Hypothalamus (tissue), 51 donors: ENCODE measurements at places on chromosomes 4 and X.

DNA sequence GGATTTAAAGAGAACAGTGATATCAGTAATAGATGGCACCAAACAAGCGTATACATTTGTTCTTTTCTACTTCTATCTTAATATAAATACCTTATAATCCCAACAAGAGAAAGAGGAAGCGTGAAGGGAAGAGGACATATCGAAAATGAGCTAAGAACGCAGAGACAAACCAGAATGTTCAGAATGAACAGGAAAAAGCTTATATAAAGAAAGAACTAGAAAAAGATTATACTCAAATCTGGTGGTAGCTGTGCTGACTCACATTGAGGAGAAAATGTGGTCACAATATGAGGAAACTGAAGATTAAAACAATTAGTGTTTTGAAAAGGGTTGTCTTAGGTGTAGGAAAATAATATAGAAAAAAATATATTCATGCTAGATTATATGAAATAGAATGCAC is 2.0 kb upstream of the GPR34 start:
- DNase-seq: no peak

DNA sequence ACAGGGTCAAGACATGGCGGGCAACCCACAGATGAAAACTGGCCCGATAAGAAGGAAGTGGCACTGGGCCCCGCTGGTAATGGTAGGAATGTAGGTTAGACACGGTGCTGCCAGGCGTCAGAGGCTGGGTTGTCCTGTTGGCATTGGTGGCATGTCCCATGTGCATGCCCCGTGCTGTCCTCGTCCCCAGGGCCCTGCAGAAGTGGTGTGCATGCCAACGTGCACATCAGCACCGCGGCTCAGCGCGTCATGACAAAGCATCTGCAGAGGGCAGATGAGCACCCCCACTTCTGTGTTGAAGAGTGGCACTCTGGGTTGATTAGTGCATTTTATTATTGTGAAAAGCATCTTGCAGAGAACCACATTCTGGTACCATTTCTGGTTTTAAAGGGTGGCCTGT is 35.6 kb downstream of the NELFA start:
- no peak for DNase-seq

DNA sequence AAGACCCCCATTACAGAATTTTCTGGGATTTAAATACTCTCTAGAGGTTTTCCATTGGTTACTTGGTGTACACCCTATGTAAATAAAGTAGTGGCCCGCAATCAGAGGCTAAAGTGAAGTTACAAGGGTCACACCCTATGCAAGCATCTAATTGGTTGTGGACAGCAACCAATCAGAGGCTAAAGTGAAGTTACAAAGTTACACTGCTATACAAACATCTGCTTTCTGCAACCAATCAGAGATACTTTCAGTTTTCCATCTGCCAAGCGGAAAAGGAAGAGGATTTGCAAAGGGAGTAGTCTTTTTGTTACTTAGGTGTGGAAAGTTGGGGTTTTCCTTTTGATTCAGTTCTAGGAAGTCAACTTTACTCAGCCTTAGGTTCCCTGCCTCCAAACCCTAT is 2.0 kb upstream of the ATRX start:
- no peak for DNase-seq

- no peak for DNase-seq
These were observed 447 bp downstream of the PDZD11 start for GRCh38 chrX:70289168-70289792.

DNA sequence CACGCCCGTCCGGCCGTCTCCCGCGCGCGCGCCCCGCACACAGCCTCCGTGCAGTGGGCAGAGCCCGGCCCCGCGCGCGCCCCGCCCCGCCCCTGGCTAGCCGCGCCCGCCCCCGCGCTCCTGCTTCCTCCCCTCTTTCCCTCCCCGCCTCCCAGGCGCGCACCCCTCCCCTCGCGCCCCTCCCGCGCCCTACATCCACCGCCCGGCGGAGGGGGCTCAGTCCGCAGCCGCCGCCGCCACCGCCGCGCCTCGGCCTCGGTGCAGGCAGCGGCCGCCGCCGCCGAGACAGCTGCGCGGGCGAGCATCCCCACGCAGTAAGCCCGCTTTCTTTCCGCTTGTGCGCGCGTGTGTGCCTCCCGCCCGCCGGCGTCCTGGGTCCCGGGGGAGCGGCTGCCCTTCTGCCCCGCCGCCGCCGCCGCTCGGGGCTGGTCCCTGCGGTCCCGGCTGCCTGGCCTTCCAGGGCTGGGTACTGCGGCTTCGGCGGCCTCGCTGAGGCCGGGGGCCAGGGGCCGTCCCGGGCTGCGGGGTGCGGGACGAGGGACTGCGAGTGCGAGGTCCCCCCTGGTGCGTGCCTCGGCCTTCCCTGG is at the start of gene FHL1:
Gene FHL1, plus strand, starts transcription at position 219 of the 587 bp plus-strand sequence.
- peak; percentile 3 for DNase-seq

DNA sequence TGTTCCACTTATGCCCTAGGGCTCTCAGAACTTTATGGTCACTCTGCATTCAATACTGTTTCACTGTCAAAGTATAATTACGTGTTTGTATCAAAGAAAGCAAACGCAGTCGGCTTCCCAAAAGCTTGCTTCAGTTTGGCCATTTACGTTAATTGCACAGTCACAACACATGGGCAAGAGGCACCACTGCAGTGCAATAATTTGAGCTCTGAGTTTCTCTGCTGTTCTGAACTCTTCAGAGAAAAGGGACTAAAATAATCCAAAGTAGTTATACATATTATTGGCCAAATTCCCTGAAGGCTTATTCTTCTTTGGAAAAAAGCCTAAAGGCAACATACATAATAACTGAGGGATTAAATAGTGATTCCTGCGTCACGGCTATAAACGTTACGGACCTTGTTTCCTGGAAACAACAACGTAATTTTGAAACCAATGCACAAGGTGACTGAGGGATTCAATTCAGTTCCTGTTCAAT is 51.3 kb downstream of the RNF150 start:
- DNase-seq: no peak

DNA sequence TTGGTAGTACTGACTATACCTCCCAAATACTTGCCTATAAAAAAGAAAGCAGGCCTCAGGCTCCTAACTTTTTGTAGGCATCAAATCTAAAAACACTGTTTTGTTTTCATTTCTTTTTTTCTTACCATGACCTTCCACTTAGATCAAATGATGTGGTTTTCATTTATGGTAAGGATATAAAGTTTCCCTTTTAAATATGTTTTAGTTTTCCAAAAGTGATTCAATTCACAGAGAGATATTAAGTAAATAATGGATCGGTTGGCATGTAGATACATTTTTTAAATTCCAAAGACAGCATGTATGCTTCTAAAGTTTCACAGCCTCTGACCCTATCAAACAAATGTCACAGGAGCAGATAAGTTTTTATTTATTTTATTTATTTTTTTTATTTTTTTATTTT is 23.9 kb downstream of the EFHC2 start:
- DNase-seq: no peak

- no peak for DNase-seq
These were observed 19.2 kb downstream of the STIM2 start for GRCh38 chr4:26879805-26880204.

DNA sequence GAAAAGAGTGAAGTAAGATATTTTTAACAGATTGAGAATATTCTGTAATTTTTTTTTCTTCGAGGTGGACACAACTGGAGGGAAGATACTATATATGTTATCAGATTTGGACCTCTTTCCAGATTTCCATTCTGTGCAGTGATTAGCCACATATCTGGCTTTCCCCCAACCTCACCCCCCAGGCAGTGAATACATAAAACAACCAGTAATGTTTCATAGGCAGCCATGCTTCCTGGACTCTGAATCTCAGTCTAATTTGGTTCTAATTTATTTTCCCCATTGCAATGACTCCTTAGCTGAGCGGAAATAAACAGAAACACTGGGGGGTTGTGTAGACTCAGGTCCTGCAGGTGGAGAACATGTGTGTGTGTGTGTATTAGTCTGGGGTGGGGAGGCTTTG is 226.5 kb downstream of the FBXW7 start:
- no peak for DNase-seq

DNA sequence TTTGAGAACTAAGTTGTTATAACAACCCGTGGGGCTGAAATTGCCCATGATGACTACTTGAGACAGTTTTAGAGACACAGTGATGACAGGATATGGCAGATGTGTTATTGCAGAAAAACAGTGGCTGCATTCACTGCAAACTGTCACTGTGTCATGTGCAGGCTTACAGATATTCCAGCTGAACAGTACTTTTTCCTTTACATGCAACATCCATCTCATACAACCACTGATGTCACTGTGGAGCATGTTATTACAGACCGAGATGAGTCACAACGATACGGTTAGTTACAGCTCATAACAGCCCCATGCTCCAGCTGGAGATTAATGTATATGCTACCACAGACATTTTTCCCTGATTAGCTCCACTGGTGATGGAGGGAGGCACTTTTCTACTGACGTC is 207.4 kb downstream of the TMA16 start:
- DNase-seq: no peak

- no peak for DNase-seq
These were observed 30.3 kb downstream of the TLR10 start for GRCh38 chr4:38752372-38752940.

DNA sequence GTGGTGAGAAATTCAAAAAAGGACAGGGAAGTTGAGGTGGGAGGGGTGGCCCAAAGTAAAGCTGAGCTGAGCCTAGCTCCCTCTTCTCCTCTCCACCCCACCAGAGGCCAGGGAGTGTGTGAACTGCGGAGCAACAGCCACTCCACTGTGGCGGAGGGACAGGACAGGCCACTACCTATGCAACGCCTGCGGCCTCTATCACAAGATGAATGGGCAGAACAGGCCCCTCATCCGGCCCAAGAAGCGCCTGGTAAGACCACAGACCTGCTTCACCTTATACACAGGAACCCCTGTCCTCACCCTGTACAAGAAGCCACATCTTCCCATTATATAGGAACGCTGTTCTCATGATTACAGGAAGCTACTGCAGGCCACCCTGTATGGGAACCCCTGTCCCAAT is 5.8 kb downstream of the GATA1 start:
- DNase-seq: no peak

DNA sequence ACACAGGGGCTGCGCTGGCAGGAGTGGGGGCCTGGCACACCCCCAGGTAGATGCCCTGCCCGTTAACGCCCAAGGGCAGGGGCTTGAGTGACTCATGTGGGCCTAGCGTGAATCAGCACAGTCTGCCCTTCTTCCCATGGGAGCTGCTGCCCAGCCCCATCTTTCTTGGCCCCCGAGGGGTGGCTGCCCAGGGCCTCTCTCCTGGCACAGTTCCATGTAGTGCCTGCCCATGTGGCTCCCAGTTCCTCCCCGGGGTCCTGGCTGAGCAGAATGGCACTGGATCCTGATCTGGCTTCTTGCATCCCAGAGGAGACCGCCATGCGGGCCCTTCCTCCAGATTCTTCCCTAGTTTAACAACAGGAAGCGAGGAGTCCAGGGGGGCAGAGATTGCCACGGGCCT is 2.1 kb upstream of the AVPR2 start:
- no peak for DNase-seq

GRCh38 chr4:106473515-106473914 is 104.9 kb upstream of the GIMD1 start:
- no peak for DNase-seq

- no peak for DNase-seq
These were observed 235.4 kb upstream of the IL1RAPL1 start for GRCh38 chrX:28351801-28352200.

DNA sequence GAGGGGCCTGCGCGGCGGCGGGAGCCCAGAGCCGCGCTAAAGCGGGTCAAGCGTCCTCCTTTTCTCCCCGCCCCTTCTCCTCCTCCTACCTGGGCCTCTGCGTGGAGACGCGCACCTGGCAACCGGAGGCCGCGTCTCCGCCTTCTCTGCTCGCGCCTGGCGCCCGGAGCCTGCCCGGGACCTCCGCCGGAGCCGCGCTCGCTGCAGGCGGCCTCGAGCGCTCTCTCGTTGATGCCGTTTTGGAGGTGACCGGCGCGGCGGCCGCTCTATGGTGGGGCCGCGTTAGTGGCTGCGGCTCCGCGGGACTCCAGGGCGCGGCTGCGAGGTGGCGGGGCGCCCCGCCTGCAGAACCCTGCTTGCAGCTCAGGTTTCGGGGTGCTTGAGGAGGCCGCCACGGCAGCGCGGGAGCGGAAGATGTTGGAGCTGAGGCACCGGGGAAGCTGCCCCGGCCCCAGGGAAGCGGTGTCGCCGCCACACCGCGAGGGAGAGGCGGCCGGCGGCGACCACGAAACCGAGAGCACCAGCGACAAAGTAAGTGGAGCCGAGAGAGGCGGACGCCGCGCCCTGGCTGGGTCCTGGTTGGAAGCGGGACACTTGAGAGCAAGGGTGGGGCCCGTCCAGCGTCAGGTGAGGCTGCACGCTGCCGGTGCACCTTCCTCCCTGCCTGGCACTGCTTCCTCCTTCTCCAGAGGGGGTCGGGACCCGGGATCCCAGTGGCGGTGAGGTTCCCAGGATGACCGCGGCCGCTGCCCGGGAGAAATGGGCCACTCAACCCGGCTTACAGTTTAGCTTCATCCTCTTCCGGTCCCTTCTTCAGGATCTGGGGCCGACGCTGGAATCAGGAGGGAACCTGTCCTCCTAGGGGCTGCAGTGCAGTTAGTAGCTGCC is at the start of gene CDS1:
Gene CDS1, plus strand, starts transcription at position 140 of the 888 bp plus-strand sequence. Its CDS starts 275 bp downstream, at position 415.
- peak; percentile 31 for DNase-seq

DNA sequence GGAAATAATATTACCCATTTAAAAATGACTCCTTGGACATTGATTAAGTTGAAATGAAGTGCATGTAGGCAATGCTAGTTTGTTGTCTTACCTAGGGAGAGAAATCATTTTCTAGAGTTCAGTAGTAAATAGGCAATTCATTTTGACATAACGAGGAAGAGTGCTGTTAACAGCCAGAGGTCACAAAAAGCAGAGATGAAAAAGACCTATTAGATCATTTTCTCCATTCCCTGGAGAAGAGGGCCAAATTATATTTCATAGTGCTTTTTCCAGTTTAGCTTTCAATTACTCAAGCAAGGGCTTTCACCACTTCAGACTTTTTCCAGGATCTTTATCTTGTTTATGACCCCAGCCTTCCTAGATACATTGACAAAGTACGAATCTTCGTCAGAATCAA is 374.3 kb upstream of the GALNT7 start:
- no peak for DNase-seq

DNA sequence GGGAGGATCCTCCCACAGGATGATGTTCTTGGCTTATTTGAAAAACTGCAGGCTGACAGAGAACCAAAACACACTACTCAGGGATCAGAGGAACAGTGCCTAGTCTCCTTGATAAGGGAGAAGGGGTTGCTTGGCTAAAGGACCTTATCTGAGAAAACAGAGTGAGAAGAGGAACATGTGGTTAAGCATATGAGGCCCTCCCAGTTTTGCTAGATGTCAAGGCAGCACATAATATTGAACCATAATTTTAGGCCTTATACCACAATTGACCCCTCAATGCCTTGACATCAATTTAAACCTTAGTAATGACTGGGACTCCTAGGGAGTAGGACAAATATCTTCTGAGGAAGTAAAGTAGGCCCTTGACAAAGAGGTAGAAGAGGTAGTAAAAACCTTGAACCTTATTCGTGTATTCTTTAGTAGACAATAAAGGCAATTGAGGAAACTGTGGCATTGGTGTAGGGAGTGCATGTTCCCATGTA is 79.3 kb downstream of the TEX13C start:
- DNase-seq: no peak
